ENCODE measurements at places on chromosomes 16 and 17.

DNA sequence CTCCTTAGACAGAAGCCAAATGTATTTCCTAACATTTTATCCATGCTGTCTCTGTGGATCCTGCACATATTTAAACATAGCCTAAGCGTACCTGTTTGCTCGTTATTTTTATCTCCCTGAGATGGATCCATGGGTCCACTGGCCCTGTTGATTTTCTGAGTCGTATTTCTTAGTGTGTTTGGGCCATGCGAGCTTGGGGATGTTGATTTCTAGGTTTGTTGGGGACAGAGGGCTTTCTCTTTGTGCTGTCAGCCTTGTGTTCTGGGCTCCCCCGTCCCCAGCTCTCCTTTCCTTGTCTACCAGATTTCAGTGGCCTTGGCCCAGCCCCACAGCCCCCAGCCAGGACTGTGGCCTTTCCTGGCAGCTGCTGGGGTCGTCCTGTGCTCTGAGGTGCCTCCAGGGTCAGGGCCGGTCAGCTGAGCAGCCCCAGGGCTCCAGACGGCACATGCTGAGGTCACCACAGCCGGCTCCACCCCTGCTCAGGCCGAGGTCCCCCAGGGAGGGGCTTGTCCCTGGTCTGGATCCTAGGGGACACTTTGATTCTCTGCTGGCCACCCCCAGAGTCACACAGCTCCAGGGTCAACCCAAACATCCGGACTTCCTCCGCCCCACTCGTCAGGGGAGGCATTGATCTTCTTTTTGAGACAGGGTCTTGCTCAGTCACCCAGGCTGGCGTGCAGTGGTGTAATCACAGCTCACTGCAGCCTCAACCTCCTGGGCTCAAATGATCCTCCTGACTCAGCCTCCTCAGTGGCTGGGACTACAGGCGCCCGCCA, 4.4 kb downstream of the SSTR5 start:
- no peak for DNase-seq

DNA sequence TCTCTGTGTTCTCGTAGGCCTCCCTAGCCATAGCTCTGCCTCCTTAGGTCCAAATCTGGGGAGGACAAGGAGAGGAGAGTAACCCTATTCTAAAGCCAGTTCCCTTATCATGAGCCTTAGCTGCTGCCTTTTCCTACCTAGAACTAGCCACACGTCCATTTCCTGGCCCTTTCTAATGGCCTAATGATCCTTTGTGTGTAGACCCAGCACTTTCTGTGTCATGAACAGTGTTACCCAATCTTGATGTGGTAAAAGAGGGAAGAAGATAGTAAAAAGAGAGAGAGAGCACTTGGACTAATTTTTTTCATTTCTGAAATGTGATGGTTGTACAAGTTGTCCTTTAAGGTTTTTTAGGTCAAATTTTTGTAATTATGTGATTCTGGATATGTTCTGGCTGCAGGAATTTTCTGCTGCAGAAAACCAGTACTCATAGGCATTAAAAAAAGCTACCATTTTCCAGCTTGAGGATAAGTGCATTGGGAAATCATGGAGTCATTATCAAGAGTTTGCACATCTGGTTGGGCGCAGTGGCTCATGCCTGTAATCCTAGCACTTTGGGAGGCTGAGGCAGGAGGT, 18.2 kb downstream of the CASC3 start:
- DNase-seq = no peak

GRCh38 chr17:6496116-6496481, 51.8 kb downstream of the PIMREG start:
- no peak for DNase-seq

DNA sequence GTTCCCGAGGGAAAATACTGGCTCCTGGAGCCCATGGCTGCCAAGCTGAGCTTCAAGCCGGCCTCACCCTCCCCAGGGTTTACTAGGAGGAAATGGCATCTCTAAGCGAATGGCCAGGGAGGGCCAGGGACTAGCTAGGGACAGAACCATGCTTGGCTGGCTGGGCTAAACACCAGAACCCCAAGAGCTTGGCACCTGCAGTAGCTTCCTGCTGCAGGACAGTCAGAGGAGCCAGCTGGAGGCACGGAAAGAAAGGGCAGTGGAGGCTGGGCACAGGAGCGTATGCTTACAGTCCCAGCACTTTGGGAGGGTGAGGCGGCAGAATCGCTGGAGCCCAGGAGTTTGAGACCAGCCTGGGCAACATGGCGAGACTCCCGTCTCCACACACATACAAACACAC, 33.7 kb downstream of the PEMT start:
- DNase-seq = no peak

GRCh38 chr17:5237541-5238016, 2.9 kb upstream of the SCIMP start:
- DNase-seq = no peak

DNA sequence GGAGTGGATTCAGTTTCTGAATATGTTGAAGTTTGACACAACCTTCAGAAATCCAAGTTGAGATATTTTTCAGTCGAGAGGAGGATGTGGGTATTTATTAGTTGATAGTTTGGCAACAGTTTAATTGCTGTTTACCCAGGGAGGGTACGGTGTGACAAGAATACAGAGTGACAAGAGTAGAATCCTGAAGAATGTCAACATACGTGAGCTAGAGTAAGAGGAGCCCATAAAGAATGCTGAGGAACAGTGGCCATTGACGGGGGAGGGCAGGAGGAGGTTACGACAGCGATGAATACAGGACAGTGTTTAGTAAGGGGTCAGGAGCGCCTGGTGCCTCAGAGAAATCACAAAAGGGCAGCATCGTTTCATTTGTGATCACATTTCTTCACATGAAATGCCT, 76.5 kb downstream of the AATF start:
- no peak for DNase-seq

GRCh38 chr17:55440391-55440790, 18.8 kb upstream of the MMD start:
- no peak for DNase-seq

DNA sequence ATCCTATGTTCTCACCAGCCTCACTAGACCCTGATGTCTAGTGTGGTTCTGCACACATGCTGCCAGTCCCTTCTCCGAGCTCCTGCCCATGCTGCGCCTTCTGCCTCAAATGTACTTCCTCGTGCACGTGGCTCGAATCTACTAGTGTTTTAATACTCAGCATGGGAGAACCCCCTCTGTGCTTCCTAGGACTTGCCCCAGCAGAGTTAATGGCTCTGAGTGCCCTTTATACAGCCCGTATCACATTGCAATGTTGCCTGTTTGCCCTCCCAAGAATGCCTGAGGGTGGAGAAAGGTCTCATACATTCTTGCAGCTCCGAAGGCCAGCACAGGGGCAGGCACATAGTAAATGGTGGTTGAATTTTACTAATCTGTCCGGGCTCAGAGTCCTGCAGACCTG, 190.8 kb upstream of the NLRP1 start:
- DNase-seq = no peak

DNA sequence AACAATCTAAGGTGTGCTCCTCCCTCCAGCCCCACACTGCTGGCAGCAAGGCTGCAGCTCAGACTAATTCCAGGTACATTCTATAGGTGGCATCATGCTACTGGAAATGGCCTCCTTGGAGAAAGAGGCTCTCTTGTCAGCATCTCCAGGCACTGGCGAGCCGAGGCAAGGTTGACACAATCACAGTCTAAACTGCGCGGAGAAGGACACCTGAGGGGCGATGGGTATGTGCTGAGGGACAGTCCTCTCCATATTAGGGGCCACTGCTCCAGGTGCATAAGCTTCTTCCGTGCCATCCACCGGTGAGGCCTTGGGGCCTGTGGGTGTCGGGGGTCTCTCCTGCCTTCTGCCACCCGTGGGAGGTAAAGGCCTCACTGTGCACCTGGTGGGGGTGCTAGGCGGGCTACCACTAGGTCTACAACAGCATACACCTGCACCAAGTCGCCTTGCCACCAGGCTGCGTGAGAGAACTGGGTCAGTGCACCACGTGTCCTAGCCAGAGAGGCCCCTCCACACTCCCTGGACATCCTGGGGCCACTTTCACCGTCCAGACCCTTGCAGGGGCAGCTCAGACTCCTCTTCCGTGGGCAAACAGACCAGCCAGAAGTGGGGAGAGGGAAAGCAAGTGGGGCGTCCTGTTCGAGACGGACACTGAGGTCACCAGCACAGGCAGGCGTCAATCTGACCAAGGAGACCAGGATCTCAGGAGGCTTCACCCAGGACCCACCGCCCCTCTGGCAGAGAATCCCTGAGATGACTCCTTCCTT, 12.1 kb upstream of the CBX8 start:
- DNase-seq = peak; percentile 52

- no peak for DNase-seq
Observed at GRCh38 chr17:10776381-10776780, 27.5 kb downstream of the TMEM238L start.

GRCh38 chr17:77394540-77395295, 253.9 kb downstream of the SEC14L1 start:
- DNase-seq = no peak

- DNase-seq = no peak
Observed at GRCh38 chr17:78240012-78240655, 8.7 kb downstream of the TMEM235 start.

DNA sequence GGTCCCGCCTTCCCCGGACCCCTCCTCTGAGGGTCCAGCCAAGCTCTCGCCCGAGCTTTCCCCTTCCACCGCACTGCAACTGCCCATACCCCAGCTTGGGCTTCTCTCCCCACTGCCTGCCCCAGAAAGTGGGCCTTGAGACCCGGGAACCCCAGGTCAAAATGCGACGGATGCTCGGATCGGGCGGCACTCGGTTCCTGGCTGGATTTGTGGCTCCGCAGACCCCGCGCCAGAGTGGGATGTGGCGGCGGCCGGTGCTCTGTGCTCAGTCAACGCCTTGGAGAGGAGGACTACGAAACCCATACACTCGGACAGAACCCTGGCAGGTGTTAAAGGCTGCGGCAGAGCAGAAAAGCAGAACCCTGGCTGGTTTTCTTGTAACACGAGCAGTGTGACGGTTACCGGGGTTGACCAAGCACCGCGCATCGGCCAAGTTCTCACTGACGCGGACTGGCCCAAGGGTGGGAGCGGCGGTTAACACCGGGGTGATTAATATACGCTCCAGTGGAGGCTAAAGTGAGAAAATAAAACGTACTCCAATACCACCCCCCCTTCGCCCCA, 885 bp upstream of the SLFN13 start:
- no peak for DNase-seq

DNA sequence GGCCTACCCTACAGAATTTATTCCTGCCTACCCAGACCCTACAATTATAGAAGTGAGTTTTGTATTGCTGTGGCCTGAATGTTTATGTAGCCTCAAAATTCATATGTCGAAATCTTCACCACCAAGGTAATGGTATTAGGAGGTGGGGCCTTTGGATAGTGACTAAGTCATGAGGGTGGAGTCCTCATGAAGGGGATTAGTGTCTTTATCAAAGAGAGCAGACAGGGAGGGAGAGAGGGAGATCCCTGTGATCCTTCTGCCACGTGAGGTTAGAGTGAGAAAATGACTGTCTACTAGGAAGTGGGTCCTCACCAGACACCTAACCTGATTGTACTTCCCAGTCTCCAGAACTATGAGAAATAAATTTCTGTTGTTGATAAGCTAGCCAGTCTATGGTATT, 981 bp upstream of the DUXB start:
- peak; percentile 16 for DNase-seq

GRCh38 chr17:50372222-50372757, 694 bp downstream of the MRPL27 start:
- no peak for DNase-seq

DNA sequence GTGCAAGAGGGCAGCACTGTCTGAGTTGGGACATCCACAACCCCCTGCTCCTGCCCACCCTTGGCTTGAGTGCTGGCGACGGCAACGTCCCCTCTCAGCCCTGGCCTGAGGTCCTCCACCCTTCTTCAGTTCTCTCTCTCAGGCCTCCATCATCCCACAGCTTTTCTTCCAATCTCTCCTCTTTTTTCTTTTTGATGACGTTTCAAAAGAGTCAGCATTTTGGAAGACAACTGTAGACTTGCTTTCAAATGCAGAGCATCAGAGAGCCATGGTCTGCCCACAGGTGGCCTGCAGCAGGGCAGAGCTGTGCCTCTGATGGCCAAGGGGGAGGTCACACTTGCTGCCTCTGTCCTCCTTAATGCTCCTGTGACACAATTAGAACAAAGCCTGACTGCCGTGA, 775.4 kb downstream of the KCNJ18 start:
- no peak for DNase-seq

DNA sequence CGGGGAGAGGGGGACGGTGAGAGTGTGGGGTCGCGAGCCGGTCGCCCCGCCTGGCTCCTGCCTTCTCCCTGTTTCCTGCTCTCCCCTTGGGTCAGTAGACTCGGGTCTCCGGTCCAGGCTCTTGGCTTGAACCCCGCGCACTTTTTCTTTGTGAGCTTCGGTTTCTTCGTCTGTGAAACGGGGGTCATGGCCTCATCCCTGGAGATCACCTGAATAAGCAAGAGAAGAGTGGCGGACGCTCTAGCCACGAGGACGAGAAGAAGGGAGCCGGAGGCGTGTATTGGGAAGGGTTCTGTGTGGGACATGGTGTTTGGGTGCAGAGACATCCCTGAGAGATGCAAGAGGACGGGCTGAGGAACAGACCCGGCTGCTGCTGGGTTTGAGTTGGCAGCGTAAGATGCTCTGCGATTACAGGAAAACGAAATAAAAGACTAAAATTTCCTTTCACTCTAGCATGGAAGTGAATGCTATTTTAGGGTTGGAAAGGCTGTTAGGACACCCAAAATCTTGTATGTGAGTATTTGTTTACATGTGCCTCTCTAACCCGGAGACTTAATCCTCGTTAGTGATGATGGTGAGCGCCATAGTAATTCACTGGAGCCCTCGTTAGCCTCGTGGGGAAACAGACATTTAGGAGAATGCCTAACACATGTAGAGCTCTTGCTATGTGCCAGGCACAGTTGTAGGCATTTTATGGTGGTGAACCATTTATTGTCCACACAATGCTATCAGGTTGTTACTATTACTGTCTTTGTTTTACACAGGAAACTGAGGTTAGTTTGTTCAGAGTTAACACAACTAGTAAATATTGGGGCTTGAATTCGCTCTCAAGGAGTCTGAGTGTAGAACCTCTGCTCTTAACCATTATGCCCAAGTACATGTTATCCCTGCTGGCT, 646 bp downstream of the KIF22 start:
- DNase-seq = no peak

- no peak for DNase-seq
Observed at GRCh38 chr17:80696456-80696855, 151.8 kb downstream of the RPTOR start.

GRCh38 chr17:14510136-14510535, 209.3 kb downstream of the HS3ST3B1 start:
- no peak for DNase-seq

DNA sequence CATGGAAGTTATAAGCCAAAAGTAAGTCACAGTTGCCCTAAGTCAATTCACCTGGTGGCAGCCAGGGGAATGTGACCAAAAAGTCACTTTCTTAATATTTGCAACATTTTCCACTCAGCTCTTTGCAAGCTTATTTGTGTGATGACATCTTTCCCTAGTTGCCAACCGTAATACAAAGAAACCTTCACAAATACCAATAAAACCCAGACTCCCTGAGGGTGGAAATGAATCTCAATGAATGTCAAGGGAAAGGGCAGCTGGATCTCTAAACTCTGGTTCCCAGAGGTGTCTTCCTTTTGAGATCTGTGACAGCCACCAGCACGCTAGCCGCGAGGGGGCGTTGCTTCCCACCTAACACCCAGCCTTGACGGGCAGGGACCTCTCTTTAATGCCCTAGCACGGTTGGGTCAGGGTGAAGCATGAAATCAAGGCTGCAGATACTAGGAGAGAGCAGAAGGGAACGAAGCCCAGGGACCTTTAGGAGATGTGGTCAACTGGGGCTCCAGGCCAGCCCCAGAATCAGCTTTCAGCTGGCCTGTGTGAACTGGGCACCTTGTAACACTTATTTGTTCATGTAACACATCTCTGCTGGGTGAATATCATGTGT, 82.2 kb downstream of the CMC2 start:
- DNase-seq = no peak

Measured in epithelial cell of prostate (primary cell).